Pulmonary artery endothelial cell (primary cell): ENCODE measurements at places on chromosomes 5 and 9. TPM values are rescaled to one million over a fixed set of nuclear protein-coding genes. Genes with fewer than 3 reads are reported as not detected.

Gene TMEFF1
- total RNA-seq: 8.1 and 9.0 TPM in 2 replicates

Gene FST
- 1.4 and 63.4 TPM in 2 replicates for total RNA-seq

Gene SLC6A3
- total RNA-seq: not detected in 2 replicates

Gene SPINK7
- not detected in 2 replicates for total RNA-seq

Gene PCDHA13
- under 0.01 and 0.04 TPM in 2 replicates for total RNA-seq

Gene N4BP3
- total RNA-seq: 11.0 and 16.6 TPM in 2 replicates

Gene SVEP1
- total RNA-seq: 0.20 and 0.46 TPM in 2 replicates

Gene TAL2
- total RNA-seq: not detected in 2 replicates

Gene MSX2
- total RNA-seq: 0.21 and 0.40 TPM in 2 replicates

Gene MAST4
- total RNA-seq: 31.3 and 36.3 TPM in 2 replicates

Gene IL7R
- 0.39 and 1.2 TPM in 2 replicates for total RNA-seq

Gene GABRB2
- not detected in 2 replicates for total RNA-seq

Gene PRLR
- not detected in 2 replicates for total RNA-seq

Gene RXFP3
- not detected in 2 replicates for total RNA-seq

Gene TMEM171
- total RNA-seq: 12.0 and 15.4 TPM in 2 replicates

Gene PCDHGA1
- 0.20 and 0.28 TPM in 2 replicates for total RNA-seq

Gene FAM120A
- total RNA-seq: 108 and 148 TPM in 2 replicates

Gene SIMC1
- 3.8 TPM in 2 replicates for total RNA-seq

Gene IRX2
- not detected in 2 replicates for total RNA-seq

Gene LMBRD2
- total RNA-seq: 5.1 and 13.8 TPM in 2 replicates

Gene FGF1
- 0.53 TPM in 1 of 2 replicates, not detected in the other for total RNA-seq

Gene PCDHB3
- total RNA-seq: 0.20 and 0.35 TPM in 2 replicates

Gene CCDC152
- total RNA-seq: 1.1 and 3.7 TPM in 2 replicates

Gene PCDHB16
- total RNA-seq: under 0.01 and 0.13 TPM in 2 replicates

Gene GHR
- total RNA-seq: 0.67 and 1.1 TPM in 2 replicates

Gene DRD1
- not detected in 2 replicates for total RNA-seq
